ENCODE measurements at places on chromosomes 12 and 14.

DNA sequence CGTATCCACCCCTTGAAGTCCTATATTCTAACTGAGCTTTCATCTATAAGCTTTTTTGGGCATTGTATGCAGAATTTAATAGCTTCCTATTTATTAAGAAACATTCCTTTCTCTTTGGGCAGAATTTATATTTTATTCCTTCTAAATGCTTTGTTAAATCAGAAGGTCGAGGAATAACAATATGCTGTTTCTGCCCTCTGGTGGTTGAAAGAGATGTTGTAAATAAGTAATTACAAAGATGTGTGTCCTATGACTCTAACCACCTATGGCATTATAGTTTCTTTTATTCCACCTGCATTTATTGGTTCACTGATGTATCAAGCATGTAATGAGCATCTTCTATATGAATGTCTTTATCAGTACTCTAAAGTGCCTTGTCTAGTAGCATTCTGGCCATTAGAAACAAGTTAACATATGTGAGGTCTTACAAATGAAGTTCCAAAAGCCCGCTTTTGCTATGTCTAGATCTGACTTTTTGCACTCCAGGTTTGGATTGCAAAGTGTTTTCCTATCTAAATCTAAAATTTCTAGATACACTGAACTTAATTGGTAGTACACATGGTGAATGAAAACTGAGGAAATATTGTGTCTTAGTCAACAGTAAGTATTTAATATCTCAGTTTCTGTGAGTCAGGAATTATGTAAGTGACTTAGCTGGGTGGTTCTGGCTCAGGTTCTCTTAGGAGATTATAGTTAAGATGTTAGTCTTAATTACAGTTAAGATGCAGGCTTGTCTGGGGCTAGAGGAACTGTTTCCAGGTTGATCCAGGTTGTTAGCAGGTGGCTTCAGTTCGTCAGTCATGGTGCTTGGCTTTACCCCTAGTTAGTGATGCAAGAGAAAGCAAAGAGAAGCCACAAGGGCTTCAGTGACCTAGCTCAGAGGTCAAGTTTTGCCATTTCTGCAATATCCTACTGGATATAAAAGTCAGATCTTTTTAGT is 57.5 kb downstream of the PLEKHA5 start:
- no peak for DNase-seq

DNA sequence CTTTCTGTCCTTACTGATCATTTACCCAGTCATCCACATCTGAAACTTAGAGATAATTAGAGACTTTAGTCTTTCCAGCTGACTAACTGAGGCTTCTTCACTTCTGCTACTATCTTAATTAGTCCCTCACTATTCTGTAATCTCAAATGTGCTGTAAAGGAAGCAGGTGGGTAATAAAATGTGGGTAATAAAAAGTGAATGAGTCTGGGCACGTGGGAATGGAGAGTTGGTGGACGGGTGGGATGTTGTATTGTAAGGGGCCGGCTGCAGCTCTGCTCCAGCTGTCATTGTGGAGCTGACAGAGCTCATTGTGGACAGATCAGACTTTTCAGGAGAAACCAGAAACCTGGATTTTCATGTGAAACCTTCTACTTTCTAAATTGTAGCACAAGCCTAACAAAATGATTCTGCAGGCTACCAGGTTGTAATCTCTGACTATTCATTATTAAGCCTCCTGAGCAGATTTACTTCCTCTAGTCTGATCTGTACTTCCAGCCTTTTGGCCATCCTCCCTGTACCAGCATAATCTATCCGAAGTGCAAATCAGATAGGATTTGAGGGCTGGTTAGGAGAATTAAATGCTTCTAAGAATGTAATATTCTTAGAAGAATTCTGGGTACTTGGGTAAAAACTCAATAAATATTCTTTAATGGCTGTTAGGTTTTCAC is 42.0 kb upstream of the BMAL2 start:
- no peak for DNase-seq

DNA sequence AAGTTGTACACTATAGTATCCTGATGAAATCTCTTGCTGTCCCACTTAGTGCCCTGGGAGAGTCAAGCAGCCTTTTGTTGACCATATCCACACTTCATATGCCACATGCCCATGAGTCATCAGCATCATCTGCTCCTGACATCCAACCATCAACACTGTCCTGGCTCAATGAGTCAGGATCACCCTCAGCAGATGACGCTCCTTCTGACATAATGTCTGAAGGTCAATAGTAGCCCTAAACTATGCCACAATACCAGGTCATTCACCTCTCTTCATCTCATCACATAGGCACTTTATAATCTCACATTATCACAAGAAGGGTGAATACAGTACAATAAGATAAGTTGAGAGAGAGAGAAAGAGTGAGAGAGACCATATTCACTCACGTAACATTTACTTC is 369.0 kb upstream of the FAR2 start:
- no peak for DNase-seq

DNA sequence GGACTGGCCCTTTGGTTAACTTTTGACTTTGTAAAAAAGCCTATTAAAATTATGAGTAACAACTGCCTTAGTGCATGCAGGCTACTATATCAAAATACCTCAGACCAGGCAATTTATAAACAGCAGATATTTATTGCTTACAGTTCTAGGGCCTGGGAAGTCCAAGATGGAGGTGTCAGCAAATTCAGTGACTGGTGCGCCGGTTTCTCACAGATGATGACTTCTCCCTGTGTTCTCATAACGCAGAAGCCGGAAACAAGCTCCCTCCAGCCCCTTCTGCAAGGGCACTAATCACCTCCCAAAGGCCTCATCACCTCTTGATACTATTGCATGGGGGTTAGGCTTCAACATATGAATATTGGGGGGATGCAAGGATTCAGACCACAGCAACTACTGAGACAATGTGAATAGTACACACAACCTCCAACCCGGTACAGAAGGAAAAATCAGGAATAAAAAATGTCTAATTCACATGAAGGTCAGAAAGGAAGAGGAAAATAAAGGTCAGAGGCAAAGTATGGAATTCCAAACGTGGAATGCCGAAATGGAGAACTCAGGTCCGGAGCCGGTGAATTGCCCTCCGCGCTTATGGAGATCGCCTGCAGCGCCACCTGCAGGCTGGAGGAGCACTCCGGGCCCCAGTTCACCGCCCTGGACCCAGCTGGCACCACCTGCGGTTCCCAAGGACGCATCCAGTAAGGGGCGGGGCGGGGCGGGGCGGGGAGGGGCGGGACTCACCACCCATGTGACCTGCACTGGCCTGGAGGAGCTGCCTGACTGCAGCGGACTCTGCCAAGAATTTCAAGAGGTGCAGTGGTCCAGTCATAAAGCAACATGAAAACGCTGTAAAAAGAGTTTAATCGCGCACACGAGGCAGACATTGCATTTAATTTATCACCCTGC is 203.4 kb downstream of the KIF26A start:
- peak; percentile 51 for DNase-seq

GRCh38 chr12:4443616-4444015 is 2.0 kb downstream of the FGF6 start:
- no peak for DNase-seq

GRCh38 chr12:89250213-89250612 is 102.1 kb downstream of the DUSP6 start:
- no peak for DNase-seq

Data from activated naive CD8-positive, alpha-beta T cell treated with anti-CD3 and anti-CD28 coated beads for 36 hours (primary cell).